ENCODE measurements at places on chromosomes 16 and 17. TPM values are rescaled to one million over a fixed set of nuclear protein-coding genes. Genes with fewer than 3 reads are reported as not detected.

Gene DPEP3
- total RNA-seq = not detected

Gene PHF23
- 33.9 TPM for total RNA-seq

Gene TBC1D3E
- total RNA-seq = not detected

Gene ITGAD
- 0.11 TPM for total RNA-seq

Gene ADAMTS18
- total RNA-seq = 0.34 TPM

Gene CHD9
- total RNA-seq = 73.7 TPM

Gene CDH3
- 0.89 TPM for total RNA-seq

Gene ATAD5
- total RNA-seq = 2.0 TPM

Gene LYRM9
- 3.8 TPM for total RNA-seq

Gene ABCC12
- total RNA-seq = not detected

Gene CYGB
- total RNA-seq = 9.0 TPM

Gene CHST4
- total RNA-seq = not detected

Gene HBQ1
- total RNA-seq = not detected

Gene MYO1C
- 378 TPM for total RNA-seq

Gene SECTM1
- 78.5 TPM for total RNA-seq

Gene RDM1
- 2.1 TPM for total RNA-seq

Gene FA2H
- total RNA-seq = 64.5 TPM

Gene TPSD1
- total RNA-seq = 0.18 TPM

Gene CACNG5
- total RNA-seq = not detected

Gene TBC1D3K
- total RNA-seq = not detected

Gene C17orf100
- total RNA-seq = 2.0 TPM

Gene KCNJ16
- total RNA-seq = 0.22 TPM

Gene CIITA
- 4.9 TPM for total RNA-seq

Gene TXNL4B
- total RNA-seq = 10.4 TPM

Gene CTRB1
- total RNA-seq = not detected

Gene KRT32
- not detected for total RNA-seq

Gene ACSM2A
- total RNA-seq = not detected

Gene KRT34
- total RNA-seq = 0.20 TPM

Gene SLC22A31
- 0.59 TPM for total RNA-seq

Gene SLC5A10
- total RNA-seq = 0.31 TPM

Gene SYT17
- total RNA-seq = 9.1 TPM

Gene KRT23
- not detected for total RNA-seq

Gene CIBAR2
- total RNA-seq = not detected

Gene DNAAF8
- 0.67 TPM for total RNA-seq

Gene CCL4
- total RNA-seq = 2.2 TPM

Data from left colon (tissue), 2 donors.